ENCODE measurements at places on chromosomes 1 and 21. TPM values are rescaled to one million over a fixed set of nuclear protein-coding genes. Genes with fewer than 3 reads are reported as not detected.

GRCh38 chr1:115839679-115840237, 1.2 kb downstream of the NHLH2 start:
- DNase-seq = no peak

GRCh38 chr1:200364091-200364759, 45.6 kb downstream of the ZNF281 start:
- DNase-seq = peak; percentile 42

- DNase-seq = no peak
Measured at GRCh38 chr1:48230236-48230635, 7.7 kb downstream of the SLC5A9 start.

DNA sequence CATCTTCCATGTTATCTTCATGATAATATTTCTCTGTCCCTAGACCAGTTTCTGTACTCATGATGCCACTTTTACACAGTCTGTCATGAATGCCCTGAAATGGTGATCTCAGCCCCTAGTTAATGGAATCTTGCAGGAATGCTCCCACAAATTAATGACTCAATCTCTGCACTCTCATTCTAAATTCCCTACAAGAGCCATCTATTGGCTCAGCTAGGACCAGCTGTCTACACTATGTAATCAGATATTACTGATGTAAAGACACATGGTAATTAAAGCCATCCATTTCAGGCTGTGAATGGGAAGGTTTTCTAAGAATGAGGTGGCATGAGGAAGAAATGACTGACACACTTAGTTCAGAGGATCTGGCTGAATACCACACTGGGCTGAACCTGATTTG, 199.1 kb upstream of the KCND3 start:
- no peak for DNase-seq

GRCh38 chr1:50930965-50931737, 28.9 kb downstream of the FAF1 start:
- no peak for DNase-seq

GRCh38 chr1:8047112-8047511, 21.0 kb upstream of the ERRFI1 start:
- peak; percentile 68 for DNase-seq

DNA sequence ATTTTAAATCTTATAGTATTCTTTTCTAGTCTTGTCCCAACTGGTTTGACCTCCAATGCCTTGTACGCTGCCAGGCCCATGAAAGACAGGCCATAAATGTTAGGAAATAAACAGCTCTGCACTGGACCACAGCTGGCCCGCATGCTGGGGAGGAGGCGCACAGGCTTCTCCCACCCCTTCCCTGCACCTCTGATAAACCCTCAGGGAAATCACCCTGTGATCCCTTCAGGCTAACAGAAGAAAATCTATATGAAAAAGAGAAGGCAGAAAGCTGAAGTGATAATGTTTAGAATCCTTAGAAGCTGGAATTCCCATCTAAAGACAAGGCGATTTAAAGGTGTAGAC, 41.5 kb downstream of the COLGALT2 start:
- no peak for DNase-seq

DNA sequence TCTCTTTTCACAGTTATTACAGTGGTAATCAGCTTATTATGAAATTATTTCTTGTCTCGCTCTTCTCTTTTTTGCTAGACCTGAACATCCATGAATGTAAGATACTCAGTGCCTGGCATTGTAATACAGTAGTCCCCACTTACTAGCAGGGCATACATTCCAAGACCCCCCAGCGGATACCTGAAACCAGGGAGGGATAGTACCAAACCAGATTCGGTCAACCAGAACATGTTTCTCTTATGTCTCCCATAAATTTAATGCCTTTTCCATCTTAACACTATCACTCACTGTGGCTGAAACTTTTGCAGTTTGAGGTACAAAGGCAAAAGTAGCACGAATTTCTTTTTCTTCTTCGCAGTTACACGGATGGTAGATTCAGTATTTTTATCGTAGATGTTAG, 24.6 kb upstream of the B3GALT2 start:
- DNase-seq = no peak

DNA sequence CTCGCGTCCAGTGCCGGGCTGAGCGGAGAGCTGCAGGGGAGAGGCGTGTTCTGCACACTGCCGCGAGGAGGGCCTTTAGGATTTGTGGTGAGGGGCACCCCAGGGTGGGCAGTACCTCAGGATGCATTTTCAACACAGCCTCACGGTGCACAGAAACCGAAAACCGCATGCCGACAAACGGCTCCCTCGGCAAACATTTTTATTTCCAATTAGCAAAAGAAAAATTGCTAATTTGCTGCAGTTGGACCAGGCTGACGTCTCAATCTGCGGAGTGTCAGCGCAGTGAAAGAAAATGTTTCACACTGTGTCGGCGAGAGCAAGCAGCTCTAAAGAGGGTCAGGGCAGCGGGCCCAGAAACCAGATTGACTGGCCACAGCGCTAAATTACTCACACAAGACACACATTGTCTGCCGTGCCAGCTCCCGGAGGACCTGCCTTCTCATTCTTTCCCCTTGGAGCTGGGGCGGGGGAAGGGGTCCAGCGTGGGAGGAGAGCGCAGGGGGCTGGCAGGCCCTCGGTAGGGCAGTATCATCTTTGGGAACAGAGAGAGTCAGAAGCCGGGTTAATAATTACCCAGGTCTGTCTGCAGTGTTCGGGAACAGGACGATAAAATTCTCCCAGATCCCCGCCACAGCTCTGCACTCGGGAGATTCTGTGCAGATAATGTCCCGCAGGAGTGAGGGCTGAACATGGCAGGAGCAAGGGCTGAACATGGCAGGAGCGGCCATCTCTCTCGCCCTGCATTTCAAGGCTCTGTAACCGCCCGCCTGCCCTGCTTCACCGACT, 150.2 kb downstream of the PRDM16 start:
- DNase-seq = peak; percentile 64

GRCh38 chr1:93352376-93352775, 6.7 kb downstream of the DR1 start:
- no peak for DNase-seq

- no peak for DNase-seq
Measured at GRCh38 chr1:227942021-227942715, 5.6 kb downstream of the WNT9A start.

DNA sequence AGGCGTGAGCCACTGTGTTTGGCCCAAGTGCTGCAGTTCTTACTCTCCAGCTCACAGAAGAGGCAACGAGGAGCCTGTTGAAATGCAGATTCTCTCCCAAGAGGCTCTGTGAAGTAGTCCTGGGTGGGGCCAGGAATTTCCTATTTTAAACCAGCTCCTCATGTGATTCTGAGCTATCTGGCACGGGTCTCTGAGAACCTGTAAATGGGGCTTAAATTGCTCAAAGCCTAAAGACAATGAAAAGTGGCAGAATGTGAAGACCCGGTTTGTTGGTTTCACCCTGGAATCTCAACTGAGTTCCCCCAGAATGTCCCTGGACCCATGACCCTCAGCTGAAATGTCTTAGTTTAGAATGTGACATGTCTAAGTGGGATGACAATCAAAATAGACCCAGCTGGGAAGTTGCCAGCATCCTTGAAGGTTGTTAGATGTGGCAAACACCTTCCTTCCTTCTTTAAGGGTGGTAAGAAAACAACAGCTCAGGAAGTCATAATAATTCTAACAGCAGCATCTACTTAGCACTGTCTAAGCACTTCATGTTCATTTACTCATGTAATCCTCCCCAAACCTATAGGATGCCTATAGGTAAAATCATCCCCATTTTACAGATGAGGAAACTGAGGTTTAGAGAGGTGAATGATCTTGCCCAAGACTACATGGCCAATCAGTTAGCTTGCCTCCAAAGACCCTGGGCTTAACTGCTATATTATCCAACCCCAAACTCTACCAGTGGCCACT, 20.9 kb upstream of the ATP5PO start:
- DNase-seq = no peak

DNA sequence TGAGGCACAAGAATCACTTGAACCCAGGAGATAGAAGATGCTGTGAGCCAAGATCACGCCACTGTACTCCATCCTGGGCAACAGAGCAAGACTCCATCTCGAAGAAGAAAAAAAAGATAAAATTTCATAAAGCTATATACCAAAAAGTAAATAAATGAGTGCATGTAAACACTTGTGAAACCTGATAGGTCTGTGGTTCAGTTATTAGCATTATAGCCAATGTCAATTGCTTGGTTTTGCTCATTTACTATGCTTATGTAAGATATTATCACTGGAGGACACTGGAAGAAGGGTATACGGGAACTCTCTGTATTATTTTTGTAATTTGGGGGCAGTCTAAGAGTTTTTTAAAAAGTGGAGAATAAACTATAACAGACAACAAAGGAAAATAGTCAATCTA, 17.7 kb upstream of the TAL1 start:
- no peak for DNase-seq

- DNase-seq = no peak
Measured at GRCh38 chr1:245591346-245592188, 436.8 kb downstream of the KIF26B start.

GRCh38 chr1:40711465-40712404, 20.2 kb downstream of the NFYC start:
- peak; percentile 28 for DNase-seq

DNA sequence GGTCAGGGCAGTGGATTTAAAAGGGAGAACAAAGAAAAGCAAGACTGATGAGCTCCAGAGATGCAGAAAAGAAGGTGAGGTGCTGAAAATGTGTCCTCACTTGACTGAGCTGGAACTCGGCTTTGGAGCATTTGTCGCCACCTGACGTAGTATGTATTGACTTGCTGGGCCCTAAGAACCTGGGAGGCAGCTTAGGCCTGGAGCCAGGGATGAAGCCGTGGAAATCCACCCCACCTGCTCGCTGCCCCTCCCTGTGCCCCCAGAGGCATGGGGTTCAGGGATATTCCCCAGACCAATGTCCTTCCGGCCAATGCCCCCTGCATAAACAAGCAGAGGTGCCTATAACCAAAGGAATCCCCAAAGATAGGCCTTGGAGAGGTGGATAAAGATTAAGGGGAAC, 14.3 kb downstream of the MRAP start:
- DNase-seq = no peak

Gene ANKRD45
- total RNA-seq = 1.6 TPM

Gene CRP
- not detected for total RNA-seq

Gene AADACL4
- not detected for total RNA-seq

Gene PM20D1
- not detected for total RNA-seq

Gene TRAF3IP3
- total RNA-seq = 1.3 TPM

Gene MYOM3
- total RNA-seq = 0.70 TPM

Gene WNT3A
- total RNA-seq = not detected

Gene PGLYRP4
- not detected for total RNA-seq

Gene RASSF5
- total RNA-seq = 50.7 TPM
